ENCODE measurements at places on chromosomes 1 and 21.

GRCh38 chr1:116544588-116545358, 26.1 kb downstream of the CD58 start:
- DNase-seq, result no peak

- DNase-seq, result no peak
Measured at GRCh38 chr1:226980122-226980560, 40.0 kb downstream of the COQ8A start.

- no peak for DNase-seq
Measured at GRCh38 chr1:226641671-226642231, 93.2 kb downstream of the STUM start.

GRCh38 chr1:10074059-10074851, 41.5 kb downstream of the UBE4B start:
- DNase-seq, result peak; percentile 98

DNA sequence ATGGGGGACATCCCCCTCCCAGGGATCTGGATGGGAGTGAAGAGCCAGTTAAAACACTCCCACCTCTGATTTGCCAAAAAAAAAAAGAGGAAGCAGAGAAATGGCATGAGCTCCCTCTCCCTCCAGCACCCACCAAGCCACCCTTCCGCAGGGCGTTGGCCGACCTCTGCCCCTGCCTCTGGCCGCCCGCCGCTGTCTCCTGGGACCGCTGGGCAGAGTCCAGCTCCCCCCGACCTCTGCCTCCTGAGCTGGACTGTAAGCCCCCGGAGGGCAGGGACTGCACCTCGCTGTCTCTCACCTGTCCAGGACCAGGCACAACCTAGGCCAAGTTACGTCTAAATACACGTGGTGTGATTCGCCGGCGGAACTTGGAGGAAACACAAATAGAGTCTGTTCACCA, 174.3 kb downstream of the PRDM16 start:
- no peak for DNase-seq

GRCh38 chr1:32201011-32201855, 838 bp downstream of the CCDC28B start:
- no peak for DNase-seq

GRCh38 chr1:19376428-19377372, 64.6 kb downstream of the SLC66A1 start:
- no peak for DNase-seq

DNA sequence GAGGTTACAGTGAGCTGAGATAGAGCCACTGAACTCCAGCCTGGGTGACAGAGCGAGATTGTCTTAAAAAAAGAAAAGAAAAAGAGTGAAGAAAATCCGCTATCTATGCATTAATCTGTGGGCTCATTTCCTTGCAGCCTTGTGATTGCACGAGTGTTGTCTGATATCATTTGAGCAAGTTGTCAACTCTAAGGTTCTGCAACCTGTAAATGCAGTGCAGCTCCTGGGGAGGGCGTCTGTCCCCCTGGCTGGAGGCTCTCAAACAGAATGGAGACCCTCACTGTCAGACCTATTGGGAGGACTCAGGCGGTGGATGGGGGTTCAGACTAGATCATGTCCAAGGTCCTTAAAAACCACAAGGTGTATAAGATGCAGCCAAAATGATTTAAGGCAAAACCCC, 6.2 kb downstream of the CORT start:
- DNase-seq, result no peak

DNA sequence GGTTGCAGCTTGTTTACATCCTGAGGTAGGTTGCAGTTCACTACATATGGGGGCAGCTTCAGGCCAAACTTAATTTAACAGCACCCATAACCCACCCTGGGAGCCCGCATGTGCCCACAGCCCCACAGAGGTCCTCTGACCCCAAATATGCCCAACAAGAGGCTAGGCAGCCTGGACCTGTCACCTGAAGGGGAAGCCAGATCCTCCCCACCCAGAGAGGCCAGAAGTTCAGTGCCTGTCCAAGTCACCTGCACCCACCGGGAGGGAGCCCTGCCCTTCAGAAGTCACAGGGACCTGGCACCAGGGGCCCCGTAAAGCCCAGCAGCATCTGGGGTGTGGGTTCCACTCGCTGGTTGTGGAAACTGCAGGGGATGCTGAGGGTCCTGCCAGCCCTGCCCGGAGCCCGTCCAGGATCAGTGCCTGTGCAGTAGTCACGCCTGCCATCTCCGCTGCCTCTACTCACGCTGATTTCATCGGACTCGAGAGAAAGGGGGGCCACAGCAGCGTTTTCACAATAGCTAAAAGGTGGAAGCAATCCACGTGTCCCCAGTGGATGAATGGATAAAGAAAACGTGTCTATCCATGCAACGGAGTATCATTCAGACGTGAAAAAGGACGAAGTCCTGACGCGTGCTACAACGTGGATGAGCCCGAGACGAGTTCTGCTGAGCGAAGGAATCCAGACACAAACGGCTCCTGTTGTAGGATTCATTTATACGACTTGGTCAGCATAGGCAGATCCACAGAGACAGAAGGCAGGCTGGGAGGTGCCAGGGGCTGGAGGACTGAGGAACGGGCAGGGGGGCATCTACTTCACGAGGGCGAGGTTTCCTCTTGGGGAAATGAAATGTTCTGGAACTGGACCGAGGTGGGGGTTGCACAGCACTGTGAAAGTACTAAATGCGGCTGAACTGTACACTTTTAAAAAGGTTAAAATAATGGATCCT, 33.9 kb upstream of the COL6A2 start:
- no peak for DNase-seq

DNA sequence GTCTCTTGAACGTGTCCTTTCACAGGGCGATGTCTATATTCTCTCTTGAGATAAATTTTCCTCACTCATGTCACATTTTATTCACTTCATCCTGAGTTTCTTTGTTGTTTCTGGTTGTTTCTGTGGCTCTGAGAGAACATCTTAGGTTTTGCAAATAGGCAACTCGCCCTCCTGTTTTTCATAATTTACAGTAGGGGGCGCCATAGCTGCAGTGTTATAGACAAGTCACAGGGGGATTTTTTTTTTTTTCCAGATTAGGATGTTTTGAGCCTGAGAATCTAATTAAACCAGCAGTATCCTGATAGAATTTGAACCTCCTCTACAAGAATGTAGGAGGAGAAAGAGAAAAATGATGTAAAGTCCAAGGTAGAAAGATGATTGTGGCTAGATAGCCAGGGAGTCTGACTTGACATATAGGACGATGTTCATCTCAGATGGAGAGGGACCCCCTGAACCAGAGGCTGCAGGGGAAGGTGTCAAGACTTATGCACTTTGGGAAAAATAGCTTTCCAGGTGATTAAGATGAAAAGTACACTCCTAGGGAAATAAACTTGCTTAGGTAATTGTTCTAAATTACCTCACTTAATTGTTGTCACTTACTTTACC, 76.3 kb downstream of the ZP4 start:
- no peak for DNase-seq

DNA sequence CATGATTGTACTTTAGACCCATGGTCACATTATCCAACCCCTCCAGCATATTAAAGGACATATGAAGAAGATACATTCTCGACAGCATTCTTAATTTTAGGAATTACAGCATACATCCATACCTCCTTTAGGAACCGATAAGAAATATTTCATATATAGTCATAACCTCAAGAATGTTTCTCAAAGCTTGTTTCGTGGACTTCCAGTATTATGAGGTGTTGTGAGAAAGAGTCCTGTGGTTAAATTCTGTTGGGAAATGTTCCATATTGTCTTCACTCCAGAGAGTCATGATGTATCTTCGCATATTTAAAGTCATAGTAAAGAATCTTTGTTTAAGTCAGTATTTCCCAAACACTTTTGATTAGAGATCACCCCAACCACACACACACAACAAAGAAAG, 321.0 kb upstream of the SNX7 start:
- peak; percentile 70 for DNase-seq

GRCh38 chr1:153944005-153944826, 2.3 kb downstream of the DENND4B start:
- DNase-seq, result no peak

- peak; percentile 7 for DNase-seq
Measured at GRCh38 chr1:79041666-79042065, 35.1 kb upstream of the ADGRL4 start.

GRCh38 chr1:198424441-198424840, 116.0 kb downstream of the ATP6V1G3 start:
- no peak for DNase-seq

- no peak for DNase-seq
Measured at GRCh38 chr1:9363061-9363471, 70.4 kb downstream of the SPSB1 start.

GRCh38 chr1:220772846-220773245, 13.9 kb upstream of the MTARC1 start:
- no peak for DNase-seq

DNA sequence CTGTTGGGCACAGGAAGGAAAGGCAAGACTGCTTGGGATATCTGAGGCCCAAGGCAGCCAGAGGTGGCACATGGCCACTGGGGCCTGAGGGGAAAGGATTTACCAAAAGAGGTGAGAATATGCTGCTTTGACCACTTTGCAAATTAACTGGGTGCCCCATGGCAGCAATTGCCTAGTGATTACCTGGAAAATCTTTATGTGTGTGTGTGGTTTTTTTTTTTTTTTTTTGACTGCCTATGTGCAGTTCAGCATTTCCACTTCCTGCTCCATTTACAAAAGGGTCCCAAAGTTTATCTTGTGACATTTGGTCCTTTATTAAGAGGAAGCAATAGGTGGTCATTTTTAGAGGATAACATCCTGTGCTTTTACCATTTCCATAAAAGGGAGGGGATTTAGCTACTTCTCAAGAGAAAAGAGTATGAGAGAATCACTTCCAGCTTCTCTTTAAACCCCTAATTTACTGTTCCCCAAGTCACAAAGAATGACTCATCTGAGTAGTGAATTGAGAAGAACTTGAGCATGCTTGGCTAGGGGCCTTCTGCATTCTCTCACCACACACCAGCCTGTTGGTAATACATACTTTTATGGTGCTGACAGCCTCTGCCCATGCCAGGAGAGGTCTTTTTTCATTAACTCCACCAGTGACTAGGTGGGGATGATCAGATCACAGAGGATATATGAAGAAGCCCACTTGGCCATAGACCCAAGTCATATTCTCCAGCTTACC, 52.1 kb downstream of the SYDE2 start:
- DNase-seq, result peak; percentile 45

DNA sequence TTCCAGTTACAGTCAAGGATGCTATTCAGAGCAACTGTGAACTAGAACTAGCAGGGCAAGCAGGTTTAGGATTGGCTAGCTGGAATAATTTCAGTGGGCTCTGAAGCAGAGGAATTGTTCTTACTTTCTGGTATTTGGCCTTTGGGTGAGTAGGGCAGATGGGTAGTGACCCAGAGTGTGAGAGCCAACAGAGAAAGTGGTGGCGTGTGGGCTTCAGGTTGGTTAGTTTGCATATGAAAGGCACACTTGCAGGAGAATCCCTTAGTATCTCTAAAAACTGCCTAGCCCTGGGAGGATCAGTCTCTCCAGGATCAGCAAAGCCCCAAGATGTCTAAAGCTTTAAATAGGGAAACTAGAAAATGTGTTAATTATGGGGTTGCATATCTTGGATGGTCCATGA, 67.6 kb upstream of the LRRC8B start:
- no peak for DNase-seq

DNA sequence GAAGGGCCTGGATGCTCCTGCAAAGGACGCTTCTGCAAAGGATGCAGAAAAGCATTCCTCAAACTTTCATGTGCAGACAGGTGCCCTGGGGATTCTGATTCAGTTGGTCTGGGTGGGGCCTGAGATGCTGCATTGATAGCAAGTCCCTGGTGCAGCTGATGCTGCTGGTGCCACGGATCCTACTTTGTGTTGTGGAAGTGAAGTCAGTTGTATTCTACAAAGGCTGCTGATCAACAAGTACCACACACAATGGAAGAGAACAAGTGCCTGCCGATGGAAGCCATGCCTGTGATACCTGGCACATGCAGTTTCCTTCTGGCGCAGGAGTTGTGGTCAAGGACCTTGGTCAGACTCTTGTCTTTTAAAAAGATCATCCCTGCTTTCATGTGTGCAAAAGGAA, 478.8 kb downstream of the CAMTA1 start:
- no peak for DNase-seq

Measured in astrocyte (in vitro differentiated cells and primary cell).